Activated CD4-positive, alpha-beta T cell treated with anti-CD3 and anti-CD28 coated beads, Interleukin-2, amount 50 U/mL, for 4 hours (primary cell): ENCODE measurements at places on chromosomes 6 and 20.

DNA sequence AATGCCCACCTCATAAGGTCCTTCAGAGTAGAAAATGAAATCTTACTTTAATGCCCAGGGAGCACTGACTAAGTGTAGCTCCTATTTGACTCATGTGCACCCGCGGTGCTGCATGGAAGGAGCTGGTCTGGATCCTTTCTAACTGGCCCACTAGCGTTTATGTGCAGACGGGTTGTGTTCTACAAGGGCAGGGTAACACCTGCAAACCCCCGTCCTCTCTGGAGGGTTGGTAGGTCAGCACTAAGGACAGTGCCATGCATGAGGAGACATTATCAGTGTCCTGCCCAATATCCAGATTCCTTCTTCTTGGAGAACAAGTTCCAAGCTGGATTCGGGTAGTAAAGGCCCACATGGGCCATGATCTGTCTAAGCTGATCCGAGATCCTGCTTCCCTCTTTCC is 140.3 kb downstream of the ANKRD60 start:
- no peak for DNase-seq

- no peak for DNase-seq
Measured at GRCh38 chr6:135531954-135532490, 34.5 kb upstream of the AHI1 start.

DNA sequence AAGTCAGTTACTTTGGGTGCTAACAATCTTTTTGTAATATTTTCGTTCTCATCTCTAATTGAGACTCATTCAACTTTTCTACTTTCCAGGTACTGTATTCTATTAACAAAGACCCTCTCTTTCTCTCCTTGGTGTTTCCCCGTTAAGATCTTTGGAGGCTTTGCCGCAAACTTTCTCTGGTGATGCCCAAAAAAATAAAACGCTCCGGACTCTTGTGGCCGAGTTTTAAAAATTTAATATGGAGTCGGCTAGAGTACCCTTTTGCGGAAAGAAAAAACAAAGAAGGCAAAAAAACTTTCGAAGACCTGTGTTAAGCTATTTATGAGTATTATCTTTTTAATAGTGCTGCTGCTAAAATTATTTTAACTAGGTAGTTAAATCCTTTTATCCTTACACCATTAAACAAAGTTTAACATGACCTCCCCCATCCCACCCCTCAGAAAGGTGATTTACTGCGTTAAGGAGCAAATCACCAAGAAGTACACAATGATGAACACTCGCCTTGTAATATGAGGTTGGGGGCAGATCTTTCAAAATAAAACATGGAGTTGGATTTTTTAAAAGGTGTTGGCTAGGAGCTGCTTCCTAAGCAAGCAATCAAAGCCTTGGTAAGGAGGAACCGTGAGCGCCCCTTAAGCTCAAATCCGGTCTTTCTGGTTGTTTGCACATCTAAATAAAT is 10.0 kb downstream of the SIM1 start:
- no peak for DNase-seq

DNA sequence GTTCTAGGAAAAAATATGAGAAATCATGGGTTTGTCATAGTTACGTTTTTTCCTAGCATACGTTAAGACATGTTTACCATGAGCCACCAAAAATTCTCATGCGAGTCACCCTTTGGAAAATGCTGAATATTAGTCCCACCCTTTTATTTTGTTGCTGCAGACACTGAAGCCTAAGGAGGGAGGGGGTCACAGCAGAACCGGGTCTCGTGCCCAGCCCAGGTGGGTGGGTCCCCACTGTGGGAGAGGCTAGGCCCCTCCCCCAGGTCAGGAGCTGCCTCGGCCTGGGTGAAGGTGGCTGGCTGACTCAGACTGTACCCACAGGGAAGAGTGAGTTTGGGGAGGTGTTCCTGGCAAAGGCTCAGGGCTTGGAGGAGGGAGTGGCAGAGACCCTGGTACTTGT is 26.2 kb upstream of the SRF start:
- DNase-seq = no peak

DNA sequence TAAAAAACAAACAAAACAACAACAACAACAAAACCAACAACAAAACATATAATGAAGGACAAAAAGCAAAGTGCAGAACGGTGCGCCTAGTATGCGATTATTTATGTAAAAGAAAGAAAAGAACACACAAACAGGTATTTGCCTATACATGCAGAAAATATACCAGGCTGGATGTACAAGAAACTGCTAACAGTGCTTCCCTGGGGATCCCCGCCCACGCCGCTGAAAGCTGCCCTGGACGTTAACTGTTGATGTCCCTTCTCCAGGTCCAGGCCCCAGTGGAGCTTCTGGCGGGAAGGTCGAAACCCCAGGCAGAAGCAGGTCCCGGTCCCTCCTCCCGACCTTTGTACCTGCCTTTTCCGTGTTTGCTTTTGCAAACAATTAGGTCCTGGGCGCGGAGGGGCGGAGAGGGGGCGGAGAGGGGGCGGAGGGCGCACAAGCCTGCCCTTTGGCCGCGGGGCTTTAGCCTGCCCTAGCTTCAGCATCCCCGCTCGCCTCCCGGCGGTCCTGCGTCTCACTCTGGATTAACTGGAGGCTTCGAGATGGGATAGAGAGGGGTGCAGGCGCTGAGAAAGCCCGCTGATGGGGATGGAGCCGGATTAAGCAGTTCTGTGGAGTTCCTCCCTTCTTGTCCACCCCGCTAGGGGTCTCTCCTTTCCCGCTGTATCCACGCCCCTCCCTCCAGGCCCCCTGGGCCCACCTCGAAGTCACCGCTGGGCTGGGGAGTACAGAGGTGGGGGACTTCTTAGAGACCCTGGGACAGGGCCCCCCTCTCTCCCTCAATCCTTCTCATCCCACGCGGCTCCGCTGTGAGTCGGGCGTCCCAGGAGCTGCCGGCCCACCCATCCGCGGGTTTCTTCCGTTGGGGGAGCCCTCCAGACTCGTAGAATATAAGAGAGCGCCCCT is 8.2 kb upstream of the AHCY start:
- DNase-seq = no peak

DNA sequence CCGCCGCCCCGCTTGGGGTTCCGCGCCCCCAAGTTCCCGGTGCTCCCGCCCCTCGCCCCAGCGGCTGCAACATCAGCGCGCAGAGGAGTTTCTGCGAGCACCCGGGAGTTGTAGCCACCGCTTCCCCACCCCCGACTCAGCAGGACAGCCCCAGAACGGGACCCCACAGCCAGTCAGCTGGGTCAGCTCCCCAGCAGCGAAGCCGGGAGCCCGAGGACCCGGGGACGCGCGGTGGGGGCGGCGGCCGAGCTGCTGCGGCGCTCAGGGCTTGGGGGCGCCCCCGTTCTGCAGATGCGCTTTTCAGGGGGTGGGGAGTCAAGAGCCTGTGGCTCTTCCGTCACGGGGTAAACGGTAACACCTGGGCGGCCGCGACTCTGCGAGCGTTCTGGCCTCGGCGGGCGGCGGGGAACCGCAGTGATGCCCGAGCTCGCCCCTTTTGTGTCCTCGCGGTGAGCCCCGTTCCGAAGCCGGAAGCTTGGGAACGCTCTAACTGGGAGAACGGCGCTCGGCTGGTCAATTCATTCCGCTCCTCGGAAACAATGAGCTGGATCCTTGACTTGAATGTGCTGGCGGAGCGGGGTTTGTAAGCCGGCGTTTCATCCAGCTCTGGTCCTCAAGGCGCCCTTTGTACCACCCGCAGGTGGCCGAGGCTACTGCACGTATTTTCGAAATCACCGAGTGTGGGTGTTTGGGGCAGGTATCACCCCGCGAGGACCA is 774 bp downstream of the PLEKHG1 start:
- DNase-seq = peak; percentile 44

GRCh38 chr6:69835414-69836179 is 30.8 kb upstream of the COL19A1 start:
- no peak for DNase-seq
